ENCODE measurements at places on chromosomes 13 and 19. TPM values are rescaled to one million over a fixed set of nuclear protein-coding genes. Genes with fewer than 3 reads are reported as not detected.

DNA sequence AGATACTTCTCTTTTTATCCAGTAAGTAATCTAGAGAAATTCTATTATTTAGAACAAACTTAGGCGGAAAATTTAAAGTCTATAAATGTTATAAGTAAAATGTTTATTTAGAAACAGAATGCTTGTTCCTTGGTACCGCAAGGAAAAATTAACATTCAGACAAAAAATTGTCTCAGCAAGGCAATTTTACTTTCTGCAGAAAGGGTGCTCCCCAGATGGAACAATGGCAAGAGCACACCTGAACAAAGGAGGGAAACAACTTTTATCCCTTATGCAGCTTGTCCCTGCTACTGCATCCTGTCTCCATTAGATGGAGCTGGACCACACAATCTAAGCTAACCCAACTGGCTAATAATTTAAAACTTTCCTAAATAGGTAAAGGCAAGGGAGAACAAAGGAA, 6.5 kb upstream of the ZNF708 start:
- DNase-seq: no peak
- no peaks in the 10 kb centered on the region for H3K27me3 ChIP-seq
- no peak overlapping the region for H3K27ac ChIP-seq
- peaks cover 24% of the 10 kb centered on the region for H3K36me3 ChIP-seq
- no peaks in the 10 kb centered on the region for H3K4me1 ChIP-seq

DNA sequence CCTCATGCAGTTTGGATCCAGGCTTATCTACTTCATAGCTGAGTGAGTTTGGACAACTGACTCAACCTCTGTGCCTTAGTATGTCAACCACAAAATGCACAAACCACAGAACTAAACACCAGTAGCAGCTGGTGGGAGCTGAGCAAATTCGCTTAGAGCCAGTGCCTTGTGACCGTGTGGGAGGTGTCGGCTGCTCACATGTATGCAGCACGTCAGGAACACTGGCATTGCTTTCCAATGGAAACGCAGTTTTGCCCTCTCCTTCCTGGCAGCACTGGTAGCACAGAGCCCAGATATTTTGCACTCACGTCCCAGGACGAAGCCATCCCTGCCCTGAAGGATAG, 8.3 kb upstream of the NTN5 start:
- H3K4me3 ChIP-seq: no peak overlapping the region
- no peak for DNase-seq
- H3K36me3 ChIP-seq: no peaks in the 10 kb centered on the region
- H3K27ac ChIP-seq: no peak overlapping the region
- H3K4me1 ChIP-seq: no peaks in the 10 kb centered on the region

DNA sequence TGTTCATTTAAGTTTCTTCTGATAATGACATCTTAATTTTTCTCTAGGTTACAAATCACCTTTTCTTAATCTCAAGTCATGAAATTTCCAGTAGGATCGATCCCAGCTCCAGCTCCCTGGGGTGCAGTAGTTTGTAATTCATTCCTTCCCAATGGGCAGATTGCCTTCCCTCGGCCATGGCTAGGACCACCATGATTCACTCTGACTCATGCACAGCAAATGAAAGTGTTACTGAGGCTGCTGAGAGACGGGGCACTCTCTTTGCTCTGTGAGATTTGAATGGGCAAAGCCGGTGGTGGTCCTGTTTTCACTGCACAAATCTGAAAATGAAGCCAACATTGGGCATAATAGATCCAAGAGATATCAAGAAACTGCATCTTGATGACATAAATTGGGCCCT, 202.8 kb upstream of the IRS2 start:
- no peaks in the 10 kb centered on the region for H3K4me1 ChIP-seq
- no peak overlapping the region for H3K4me3 ChIP-seq
- H3K27me3 ChIP-seq: no peaks in the 10 kb centered on the region

DNA sequence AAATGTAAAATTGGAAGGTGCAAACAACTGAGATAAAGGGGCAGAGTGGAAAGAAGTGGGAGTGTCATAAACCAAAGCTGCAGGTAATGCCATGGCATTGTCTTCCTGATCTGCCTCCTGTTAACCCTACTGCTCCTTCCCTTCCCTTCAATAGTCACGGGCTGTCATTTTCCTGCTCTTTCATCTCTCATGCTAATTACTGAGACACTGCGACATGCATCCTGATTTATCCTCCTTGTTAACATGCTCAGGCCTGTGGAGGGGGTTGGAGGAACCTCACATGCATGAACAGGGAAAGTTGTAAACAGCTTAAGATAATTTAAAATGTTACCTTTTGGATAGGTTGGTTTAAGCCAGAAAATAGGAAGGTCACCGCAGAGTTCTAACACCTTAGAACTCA, 27.2 kb downstream of the CNMD start:
- DNase-seq: no peak
- H3K4me1 ChIP-seq: no peaks in the 10 kb centered on the region
- H3K36me3 ChIP-seq: peaks cover 5% of the 10 kb centered on the region
- no peaks in the 10 kb centered on the region for H3K27me3 ChIP-seq

GRCh38 chr13:44786756-44787155, 202.5 kb downstream of the NUFIP1 start:
- no peaks in the 10 kb centered on the region for H3K36me3 ChIP-seq
- no peaks in the 10 kb centered on the region for H3K4me1 ChIP-seq
- no peak for DNase-seq
- H3K27me3 ChIP-seq: no peaks in the 10 kb centered on the region

DNA sequence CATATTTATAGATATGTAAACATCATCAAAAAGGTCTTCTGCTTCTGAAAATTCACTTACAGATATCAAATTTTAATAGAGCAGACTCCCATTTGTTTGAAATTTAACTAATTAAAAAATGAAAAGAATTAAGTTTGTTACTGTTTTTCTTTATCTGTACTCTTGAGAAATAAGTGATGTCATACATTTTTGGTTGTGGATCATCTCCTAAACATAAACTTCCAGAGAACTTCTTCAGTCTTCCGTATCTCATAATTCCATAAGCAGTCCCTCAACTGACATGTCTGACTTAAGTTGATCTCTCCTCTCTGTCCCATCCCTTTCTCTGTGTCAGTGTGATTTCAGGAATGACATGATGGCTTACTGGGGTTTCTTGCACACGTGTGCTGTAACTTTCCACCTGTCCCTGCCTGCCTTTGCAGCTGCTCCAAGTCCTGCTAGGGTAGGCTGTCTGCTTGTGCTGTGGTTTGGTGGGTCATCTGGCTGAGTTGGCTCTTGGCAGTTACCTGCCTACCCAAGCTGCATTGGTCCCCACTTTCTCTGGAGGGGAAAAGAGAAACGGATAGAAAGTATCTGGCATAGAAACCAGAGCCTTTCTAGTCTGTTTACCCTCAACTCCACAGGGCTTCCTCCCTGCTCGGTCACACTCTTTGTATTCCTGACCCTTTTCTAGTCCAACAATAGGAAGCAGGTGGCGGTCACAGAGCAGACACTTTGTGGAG, 127.1 kb downstream of the GGACT start:
- H3K36me3 ChIP-seq: 0 out of 2 replicates have a peak, but pooled peaks cover 4% of the 10 kb centered on the region
- no peak overlapping the region for H3K4me3 ChIP-seq
- no peak overlapping the region for H3K27ac ChIP-seq
- no peaks in the 10 kb centered on the region for H3K27me3 ChIP-seq

DNA sequence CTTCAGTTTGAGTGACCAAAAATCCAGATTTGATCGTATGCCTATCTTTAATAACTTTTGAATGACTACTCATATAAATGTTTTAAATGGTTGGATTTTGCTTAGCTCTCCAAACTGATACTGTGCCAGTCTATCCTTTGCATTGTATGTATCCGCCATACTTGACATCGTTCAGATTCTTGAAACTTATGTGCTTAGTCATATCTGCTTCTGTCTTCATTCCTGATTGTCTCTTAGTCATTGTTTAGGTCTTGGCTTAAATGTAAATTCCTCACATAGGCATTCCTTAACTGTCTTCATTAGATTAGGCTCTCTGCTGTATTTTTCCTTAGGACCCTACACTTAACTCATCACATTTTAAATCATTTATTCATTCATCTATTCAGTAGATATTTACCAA, 126.0 kb downstream of the PCCA start:
- no peak overlapping the region for H3K4me3 ChIP-seq
- no peaks in the 10 kb centered on the region for H3K27me3 ChIP-seq
- peaks cover 8% of the 10 kb centered on the region for H3K36me3 ChIP-seq
- no peak overlapping the region for H3K27ac ChIP-seq
- DNase-seq: no peak
- peaks cover 9% of the 10 kb centered on the region for H3K4me1 ChIP-seq

DNA sequence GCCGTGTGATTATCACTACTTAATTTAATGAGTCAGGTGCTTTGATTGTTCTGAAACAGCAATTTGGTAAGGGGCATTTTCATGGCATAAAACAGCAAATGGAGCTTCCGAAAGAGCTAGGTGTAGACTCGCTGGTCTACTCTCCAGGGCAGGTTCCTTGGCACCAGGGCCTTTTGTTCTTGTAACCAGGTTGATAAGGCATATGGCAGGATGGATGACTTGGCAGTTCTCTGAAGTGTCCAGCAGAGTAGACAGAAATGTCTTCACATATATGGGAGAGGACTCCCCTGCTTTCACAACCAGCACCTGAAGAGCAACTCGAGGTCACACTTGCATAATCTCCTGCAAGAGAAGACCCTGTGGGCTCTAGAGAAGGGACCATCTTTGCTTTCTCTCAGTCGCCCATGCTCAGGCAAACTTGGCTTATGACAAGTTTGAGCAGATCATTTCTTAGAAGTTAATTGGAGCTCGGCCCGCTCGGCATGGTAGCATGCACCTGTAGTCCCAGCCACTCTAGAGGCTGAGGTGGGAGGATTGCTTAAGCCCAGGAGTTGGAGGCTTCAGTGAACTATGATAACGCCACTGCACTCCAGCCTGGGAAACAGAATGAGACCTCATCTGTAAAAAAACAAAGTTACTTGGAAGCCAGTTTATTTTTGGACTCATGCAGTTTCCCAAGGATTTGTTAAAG, 23.3 kb upstream of the WASF3 start:
- H3K4me3 ChIP-seq: no peak overlapping the region
- H3K27me3 ChIP-seq: no peaks in the 10 kb centered on the region
- no peak for DNase-seq
- H3K27ac ChIP-seq: no peak overlapping the region

DNA sequence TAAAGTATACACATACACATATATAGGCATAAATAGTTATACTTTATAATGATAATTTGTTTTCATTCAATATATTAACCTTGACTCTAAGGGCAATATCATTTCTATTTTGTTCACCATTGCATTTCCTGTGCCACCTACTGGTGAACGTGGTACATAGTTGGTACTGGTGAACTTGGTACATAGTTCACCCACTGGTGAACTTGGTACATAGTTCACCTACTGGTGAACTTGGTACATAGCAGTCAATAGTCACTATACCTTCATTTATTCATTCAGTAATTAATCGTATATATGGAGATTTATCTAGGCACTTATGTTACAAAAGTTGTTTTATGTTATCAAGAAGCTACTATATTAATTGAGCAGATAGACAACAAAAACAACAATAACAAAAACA, 172.6 kb upstream of the ATXN8OS start:
- H3K36me3 ChIP-seq: no peaks in the 10 kb centered on the region
- H3K27ac ChIP-seq: no peak overlapping the region
- H3K4me3 ChIP-seq: no peak overlapping the region
- peaks cover 3% of the 10 kb centered on the region for H3K4me1 ChIP-seq

GRCh38 chr13:59690857-59691500, 472.7 kb downstream of the DIAPH3 start:
- no peaks in the 10 kb centered on the region for H3K36me3 ChIP-seq
- H3K27me3 ChIP-seq: no peaks in the 10 kb centered on the region
- no peak for DNase-seq
- H3K4me3 ChIP-seq: no peak overlapping the region

- no peak for DNase-seq
These were observed 33.6 kb downstream of the ZNF383 start for GRCh38 chr19:37251308-37252229.

DNA sequence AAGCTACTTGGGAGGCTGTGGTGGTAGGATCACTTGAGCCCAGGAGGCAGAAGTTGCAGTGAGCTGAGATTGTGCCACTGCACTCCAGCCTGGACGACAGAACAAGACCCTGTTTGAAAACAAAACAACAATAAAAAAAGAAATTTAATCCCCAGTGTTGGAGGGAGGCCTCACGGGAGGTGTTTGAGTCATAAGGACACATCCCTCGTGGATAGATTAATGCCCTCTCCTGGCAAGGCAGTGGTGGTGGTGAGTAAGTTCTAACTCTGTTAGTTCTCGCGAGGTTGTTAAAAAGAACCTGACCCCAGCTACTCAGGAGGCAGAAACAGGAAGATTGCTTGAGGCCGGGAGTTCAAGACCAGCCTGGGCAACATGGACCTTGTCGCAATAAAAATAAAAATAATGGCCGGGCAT, 27.6 kb upstream of the SIN3B start:
- H3K27me3 ChIP-seq: no peaks in the 10 kb centered on the region
- no peaks in the 10 kb centered on the region for H3K36me3 ChIP-seq
- H3K4me3 ChIP-seq: no peak overlapping the region
- no peaks in the 10 kb centered on the region for H3K4me1 ChIP-seq
- H3K27ac ChIP-seq: no peak overlapping the region

- no peaks in the 10 kb centered on the region for H3K4me1 ChIP-seq
- no peaks in the 10 kb centered on the region for H3K36me3 ChIP-seq
- H3K27me3 ChIP-seq: no peaks in the 10 kb centered on the region
- no peak for DNase-seq
- no peak overlapping the region for H3K27ac ChIP-seq
These were observed 255.7 kb downstream of the DLEU7 start for GRCh38 chr13:50587645-50588373.

DNA sequence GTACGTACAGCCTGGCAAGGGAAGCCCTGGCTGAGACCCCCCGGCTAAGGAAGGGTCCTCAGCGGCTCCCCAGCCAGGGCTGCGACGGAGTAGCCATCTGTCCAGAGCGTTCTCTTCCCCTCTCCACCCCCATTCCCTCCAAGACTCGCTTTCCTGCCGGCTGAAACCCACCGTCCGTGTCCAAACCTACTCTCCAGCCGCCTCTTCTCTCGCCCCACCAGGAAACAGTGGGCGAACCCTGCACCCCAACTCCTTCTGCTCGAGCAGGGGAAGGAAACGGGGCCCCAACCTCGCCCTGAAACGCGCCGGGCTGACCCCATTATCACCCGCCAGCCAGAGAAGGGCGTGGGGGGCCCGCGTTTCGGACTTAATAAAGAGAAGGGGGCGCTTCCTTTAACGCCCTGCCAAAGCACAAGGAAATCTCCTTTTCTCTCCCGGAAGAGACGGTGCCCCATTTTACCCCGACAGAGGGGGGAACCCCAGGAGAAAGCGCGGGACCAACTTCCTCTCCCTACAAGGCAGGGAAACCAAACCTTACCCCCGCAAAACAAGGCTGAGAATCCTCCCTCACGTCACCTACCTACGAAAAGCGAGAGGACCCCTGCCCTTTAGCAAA, 2.5 kb downstream of the ZC3H4 start:
- H3K4me1 ChIP-seq: peaks cover 31% of the 10 kb centered on the region
- peak overlapping the region; percentile 96 for H3K27ac ChIP-seq
- H3K27me3 ChIP-seq: no peaks in the 10 kb centered on the region
- no peak for DNase-seq
- H3K4me3 ChIP-seq: peak overlapping the region; percentile 92
- no peaks in the 10 kb centered on the region for H3K36me3 ChIP-seq

- H3K27ac ChIP-seq: 0 out of 2 replicates have a peak overlapping the region, but pooled peaks have one; percentile 2
- H3K4me1 ChIP-seq: peaks cover 37% of the 10 kb centered on the region
- H3K36me3 ChIP-seq: no peaks in the 10 kb centered on the region
These were observed 2.0 kb downstream of the SPART start for GRCh38 chr13:36344173-36344572.

Gene MAB21L1
- not detected for total RNA-seq

Gene LILRA1
- not detected for total RNA-seq

Gene ZNF285
- total RNA-seq: 3.4 TPM

Gene CIC
- 42.0 TPM for total RNA-seq

Gene MYO1F
- total RNA-seq: 3.9 TPM

Gene KLK15
- total RNA-seq: not detected

Data from GM23338 (cell line).